ENCODE measurements at places on chromosomes 6 and 20.
A peak's percentile ranks its signal among the peaks of the same experiment; 100 is the strongest.

DNA sequence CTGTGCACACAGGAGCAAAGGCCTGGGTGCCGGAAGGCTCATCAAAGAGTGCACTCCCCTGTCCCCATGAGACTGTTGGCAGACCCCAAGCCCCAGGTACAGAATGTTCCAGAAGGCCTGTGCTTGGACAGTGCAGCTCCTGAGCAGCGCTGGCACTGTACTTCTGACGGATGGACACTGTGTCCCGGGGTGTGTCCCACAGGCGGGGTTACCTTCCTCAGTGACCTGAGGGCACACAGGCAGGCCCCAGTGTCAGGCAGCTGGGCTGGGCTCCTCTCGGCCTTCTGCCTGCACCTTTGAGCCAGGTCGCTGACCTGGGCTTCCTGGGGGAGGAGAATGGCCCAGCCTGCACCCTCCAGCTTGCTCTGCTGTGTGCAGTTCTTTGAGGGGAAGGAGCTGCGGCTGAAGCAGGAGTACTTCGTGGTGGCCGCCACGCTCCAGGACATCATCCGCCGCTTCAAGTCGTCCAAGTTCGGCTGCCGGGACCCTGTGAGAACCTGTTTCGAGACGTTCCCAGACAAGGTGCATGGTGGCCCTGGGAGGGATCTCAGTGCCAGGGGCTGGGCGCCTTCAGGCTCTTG is 30.1 kb downstream of the PYGB start:
- no peak for DNase-seq

- DNase-seq, result no peak
Measured at GRCh38 chr6:48630511-48630910, 519.5 kb upstream of the PTCHD4 start.

GRCh38 chr6:145332011-145332410 is 403.3 kb downstream of the EPM2A start:
- DNase-seq, result no peak

DNA sequence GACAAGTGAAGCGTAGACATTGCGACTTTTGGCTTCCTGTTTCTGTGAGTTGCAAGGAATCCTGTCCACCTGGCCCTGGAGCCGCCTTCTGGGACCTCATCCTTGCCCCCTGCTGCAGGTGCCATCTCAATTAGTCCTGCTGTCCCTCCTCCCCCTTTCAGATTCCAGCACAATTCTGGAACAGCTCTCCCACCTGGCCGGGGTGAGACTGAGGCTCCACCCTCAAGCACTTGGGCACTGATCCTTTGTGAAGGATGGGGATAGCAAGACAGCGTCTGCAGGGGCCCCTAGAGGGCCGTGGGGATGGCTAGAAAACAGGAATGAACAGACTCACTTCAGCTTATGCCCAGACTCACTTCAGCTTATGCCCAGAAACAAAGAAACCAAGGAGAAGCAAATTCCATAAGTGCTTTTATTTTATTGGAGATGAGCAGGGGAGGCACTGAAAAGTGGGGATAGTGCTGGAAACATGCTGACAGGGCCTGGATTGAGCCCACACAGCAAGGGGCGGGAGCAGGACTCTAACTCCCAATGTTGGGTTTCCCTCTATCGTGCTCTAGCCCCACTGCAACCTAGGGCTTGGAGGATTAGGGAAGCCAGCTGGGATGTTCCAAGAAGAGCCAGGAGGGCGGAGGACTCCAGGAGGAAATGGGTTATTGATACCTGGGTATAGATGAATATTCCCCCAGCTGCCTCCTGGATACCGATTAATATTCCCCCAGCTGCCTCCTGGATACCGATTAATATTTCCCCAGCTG is 1.4 kb downstream of the C6orf15 start:
- no peak for DNase-seq

DNA sequence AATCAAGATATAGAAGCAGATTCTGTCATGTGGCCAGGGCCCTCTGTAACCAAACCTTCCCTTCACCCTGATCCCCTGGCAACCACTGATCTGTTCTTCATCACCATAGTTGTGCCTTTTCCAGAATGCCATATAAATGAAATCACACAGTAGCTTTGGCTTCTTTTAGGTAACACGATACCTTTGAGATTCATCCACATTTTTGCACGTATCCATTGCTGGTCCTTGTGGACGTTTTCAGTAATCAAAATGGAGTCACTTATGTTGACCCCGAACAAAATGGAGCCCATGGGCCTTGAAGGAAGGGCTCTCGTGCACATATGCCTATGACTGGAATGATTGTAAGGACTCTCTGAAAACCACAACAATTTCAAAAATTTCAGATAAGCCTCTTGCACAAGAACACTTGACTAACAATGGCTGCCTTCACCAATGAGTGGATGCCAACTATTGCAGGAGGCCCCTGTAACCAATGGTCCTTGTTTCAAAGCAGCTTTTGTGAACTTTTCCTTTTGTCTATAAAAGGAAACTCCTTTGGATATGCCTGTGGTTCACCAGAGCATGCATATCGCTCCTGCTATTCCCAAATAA is 84.3 kb upstream of the RALY start:
- DNase-seq, result peak; percentile 92

DNA sequence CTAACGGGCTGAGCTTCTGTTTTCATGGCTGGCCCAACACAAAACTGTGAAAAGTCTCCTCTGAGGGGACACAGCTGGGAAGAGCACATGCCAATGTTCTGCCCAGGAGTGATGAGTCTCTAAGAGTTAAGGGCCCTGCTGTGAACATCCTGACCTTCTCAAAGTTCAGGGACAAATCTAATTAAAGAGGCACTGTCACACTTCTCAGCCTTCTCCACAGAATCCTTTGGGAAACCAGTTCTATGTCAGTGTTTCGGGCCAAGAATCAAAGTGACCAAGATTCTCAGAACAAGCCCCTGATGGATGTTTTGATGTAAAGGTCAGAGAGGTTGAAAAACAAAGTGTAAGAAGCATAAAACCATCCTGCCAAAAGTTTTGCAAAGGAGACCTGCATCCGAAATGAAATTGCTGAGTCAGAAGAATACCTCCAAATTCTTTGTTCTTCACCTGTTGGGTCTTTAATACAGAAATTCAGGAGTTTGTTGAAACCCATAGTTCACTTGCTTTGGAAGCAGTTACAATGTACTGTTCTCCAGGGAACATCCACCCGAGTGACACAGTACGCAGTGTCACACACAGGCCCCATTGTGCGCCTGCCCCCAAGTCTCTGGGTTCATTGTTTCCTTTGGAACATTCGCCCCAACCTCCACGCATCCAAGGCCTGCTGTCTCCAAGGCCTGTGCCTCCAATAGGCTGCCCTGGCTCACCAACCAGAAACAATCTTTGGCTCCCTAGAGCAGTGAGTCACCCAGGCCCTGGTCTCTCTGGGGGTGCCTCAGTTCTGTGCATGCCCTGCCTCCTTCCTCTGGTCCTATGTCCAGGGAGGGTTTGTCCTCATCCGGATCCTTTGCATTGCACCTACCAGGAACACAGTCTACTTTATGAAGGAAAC is 65.5 kb upstream of the QKI start:
- DNase-seq, result no peak

GRCh38 chr6:30847971-30848436 is 36.3 kb upstream of the DDR1 start:
- DNase-seq, result no peak

DNA sequence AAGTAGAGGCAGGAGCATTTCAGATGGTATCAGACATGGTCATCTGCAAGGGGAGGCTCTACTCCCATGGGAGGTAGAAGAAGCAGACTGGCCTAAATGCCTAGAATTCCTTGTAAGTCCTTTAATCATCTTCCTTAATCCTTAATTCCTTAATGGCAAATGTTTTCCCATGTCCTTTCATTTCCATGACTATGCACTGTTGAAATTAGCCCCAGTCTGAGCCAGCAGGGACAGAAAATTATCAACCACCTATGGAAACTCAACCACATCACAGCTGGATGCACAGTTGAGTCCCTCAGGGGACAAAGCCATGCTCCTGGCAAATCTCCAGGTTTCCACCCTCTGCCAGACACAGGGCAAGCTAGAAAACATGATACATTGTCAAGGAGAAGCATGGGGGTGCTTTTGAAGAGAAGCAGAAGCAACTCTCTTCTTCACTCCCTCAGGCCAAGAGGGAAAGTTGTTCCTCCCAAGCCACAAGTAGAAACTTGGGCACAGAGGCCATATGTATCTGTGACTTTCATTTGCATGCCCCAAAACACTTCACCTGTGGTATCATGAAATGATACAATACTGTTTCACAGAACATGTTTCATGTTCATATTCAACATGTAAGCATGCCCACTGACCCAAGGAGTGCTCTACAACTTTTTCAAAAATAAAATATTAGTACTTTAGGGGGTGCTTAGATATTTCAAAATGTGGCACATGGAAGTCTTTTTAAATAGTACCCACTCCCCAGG is 683.6 kb downstream of the KIF16B start:
- DNase-seq, result no peak

- no peak for DNase-seq
Measured at GRCh38 chr6:25619217-25619616, 32.8 kb upstream of the SCGN start.

GRCh38 chr6:52984247-52984646 is 10.8 kb downstream of the GSTA4 start:
- no peak for DNase-seq

GRCh38 chr6:6052216-6052615 is 45.5 kb upstream of the NRN1 start:
- DNase-seq, result no peak

GRCh38 chr6:134436281-134436815 is 118.4 kb upstream of the SGK1 start:
- peak; percentile 58 for DNase-seq

GRCh38 chr20:33757046-33757445 is 25.2 kb downstream of the ZNF341 start:
- no peak for DNase-seq

GRCh38 chr20:7004801-7005200 is 237.3 kb downstream of the BMP2 start:
- no peak for DNase-seq

DNA sequence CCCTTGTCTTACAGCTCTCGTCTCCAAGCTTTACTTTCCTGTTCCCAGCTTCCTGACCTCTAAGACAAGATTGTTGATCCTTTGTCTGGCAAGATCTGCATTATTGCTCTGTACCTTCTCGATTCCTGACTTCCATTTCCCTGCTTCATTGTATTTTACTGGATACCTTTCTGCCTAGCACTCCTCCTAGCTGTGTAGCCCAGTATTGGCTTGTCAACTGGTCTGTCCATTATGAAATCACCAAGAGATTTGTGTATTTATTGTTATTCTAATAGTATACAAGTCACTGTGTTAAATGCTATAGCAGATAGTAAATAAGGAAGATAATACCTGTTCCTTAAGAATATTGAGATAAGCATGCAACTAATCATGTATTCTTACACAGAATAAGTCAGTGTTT is 305.4 kb downstream of the CDKAL1 start:
- DNase-seq, result no peak

DNA sequence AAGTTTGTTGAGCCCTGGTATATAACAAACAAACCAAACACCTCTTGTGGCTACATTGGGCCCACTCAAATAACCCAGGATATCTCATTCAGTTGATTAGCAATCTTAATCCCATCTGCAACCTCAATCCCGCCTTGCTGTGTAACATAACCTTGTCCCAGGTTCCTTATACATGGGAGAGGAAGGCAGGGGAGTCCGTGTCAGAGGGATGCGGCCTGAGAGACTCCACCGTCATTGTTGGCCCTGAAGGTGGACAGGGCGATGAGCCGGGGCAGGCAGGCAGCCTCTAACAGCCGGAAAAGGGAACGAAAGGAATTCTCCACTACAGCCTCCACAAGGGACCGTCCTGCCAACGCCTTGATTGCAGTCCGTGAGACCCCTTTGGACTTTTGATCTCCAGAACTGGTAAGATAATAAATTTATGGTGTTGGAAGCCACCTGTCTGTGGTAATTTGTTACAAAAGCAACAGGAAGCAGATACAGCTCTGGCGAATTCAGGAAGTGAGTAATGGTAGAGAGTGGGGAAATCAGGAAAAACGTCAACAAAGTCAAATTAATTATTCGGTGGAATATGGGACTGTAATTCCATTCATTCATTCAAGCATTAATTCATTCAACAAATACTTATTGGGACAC is 124.5 kb upstream of the SALL4 start:
- no peak for DNase-seq

DNA sequence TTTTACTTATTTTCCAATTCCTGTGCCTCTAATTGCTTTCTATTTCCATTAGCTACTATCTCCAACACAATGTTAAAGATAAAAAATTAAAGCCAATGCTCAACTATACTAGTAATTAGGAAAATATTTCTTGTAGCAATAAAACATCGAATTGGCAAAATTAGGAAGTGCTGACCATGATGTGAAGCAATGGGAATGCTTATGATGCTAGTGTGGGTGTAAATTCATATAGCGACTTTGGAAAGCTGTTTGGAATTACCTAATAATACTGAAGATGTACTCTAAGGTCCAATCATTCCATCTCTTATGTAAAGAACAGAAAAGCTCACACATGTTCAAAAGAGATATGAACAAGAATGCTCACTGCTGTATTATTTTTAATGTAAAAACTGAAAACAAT is 78.2 kb downstream of the UBE3D start:
- DNase-seq, result no peak

GRCh38 chr20:49865559-49865958 is 49.8 kb downstream of the SPATA2 start:
- no peak for DNase-seq

- DNase-seq, result no peak
Measured at GRCh38 chr6:170345662-170346061, 39.1 kb downstream of the FAM120B start.

- no peak for DNase-seq
Measured at GRCh38 chr6:118913161-118913560, 19.2 kb downstream of the ASF1A start.

DNA sequence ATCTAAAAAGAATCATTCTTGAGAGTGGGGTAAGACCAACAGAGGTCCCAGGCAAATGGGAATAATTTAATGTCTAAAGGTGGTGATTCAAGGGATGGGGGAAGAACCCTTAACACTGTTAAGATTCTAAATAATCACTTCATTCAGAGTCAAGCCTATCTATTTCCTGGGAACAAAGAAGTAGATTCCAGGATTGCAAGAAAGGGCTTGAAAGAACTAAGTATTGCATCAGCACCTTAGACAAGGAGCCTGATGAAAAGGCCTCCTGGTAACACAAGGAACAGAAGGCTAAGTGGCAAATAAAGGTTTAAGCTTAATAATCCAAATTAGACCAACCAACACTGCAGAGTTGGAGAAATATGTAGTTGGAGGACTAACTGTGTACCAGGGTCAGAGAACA is 620.7 kb upstream of the BTBD3 start:
- DNase-seq, result no peak

GRCh38 chr6:157539900-157540752 is 159.1 kb downstream of the ZDHHC14 start:
- DNase-seq, result no peak

DNA sequence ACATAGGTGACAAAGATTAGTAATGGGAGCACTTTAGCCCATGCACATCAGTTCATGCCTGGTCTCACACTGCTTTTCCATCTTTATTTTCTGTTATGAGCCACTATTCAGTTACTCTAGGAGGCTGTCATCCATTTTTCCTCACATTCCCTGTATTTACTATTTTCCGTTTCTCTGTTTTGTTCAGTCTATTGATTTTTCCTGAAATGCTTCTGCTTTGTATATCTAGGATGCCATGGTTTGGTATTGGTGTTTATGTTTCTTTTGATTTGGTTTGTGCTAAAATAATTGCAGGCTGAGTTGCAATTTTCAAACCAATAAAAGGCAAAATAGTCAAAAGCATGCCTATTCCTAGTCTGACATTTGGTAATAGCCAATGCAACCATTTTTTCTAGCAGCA is 28.9 kb upstream of the ZNF292 start:
- no peak for DNase-seq

GRCh38 chr6:42742116-42742894 is 3.6 kb downstream of the TBCC start:
- peak; percentile 8 for DNase-seq

Data from DMS79 treated with DMSO at 0.1 percent for 48 hours (cell line).